Skin of body (tissue), 3 donors: ENCODE measurements at places on chromosomes 16 and 17. TPM values are rescaled to one million over a fixed set of nuclear protein-coding genes. Genes with fewer than 3 reads are reported as not detected.

The FOXO3B gene
- total RNA-seq: 5.2 TPM

The C17orf78 gene
- not detected for total RNA-seq

The MYOCD gene
- total RNA-seq: 1.9 TPM

The IL17C gene
- 0.39 TPM for total RNA-seq

The HS3ST3A1 gene
- 1.9 TPM for total RNA-seq

The CMTM1 gene
- total RNA-seq: 2.0 TPM

GRCh38 chr16:84730406-84731106, 30.8 kb downstream of the USP10 start:
- DNase-seq: peak; percentile 88

- peak; percentile 53 for DNase-seq
Observed at GRCh38 chr17:8041249-8041928, 2.5 kb downstream of the ALOX15B start.

- no peak for DNase-seq
Observed at GRCh38 chr16:55308973-55309372, 15.0 kb upstream of the IRX6 start.

DNA sequence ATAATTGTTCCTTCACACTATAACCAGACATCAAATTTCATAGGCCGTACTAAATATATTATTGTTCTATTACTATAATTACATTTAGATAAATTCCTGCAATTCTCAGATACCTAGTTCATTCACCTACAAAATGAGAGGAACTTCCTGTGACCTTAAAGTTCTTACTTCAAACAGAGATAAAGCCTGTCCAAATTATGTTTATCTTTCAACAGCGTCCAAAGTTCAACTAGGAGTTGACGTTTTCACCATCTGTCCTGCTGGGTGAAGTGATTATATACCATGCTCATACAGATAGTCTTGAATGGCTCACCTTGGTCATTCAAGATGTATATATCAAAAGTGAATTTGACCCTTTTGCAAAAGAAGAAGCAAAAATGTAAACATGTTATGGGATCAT, 440.6 kb downstream of the CDH8 start:
- DNase-seq: no peak

DNA sequence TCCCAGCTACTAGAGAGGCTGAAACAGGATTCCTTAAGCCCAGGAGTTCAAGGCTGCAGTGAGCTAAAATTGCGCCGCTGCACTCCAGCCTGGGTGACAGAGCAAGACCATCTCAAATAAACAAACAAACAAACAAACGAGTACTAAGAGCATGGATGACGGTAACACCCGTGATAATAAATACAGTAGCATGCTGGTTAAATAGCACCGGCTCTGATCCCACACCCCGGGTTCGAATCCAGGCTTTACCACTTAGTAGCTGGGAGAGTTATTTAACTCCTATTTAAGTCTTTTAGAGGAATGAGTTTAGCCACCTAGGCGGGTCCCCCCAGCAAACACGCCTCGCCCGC, 301 bp upstream of the METTL22 start:
- no peak for DNase-seq

DNA sequence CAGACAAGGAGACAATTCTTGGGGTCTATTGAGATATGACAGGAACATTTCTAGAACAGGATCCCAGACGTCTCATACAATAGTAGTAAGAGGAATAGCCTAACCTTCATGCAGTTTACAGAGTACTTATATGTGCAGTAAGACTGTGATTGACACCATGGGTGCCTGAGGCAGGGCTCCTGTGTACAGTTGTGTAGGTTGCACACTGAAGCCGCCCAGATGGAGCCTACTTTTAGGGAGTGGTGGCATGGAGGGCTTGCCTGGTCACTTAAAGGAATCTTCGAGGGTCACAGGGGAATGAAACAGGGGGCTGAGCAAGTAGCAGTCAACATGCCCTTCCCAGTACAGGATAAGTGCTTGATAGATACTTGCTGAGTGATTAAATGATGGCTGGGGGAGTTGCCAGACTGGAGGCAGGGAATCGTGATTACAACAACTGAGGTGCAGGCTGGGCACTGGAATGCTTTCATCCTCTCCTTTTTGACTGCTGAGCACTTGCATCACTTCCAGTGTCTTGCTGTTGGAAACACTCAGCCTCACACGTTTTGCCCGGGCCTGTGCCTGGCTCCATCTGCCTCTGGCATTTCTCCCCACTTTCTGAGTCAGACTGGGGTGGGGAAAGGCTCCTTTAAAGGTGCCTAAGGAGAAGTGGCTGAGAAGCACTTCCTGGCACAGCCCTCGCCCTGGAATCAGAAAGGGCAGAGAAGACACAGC, 71.0 kb downstream of the COPRS start:
- no peak for DNase-seq

DNA sequence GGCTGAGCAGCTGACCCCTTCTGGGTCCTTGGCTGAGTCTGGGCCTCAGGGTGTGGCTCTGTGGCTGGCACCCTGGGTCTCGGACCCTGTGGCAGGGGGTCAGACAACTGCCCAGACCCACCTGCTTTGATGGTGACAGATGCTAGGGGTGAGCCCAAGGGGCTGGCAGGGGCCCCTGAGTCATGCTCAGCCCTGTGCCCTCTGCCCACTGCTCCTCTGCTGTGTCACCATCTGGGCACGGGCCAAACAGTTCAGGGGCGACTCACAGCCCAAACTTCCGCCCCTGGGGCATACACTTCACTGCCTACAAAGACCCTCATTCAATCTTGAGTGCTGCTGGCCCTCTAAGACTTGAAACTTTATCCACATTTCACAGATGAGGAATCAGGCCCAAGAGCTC, 5.7 kb downstream of the ADGRG1 start:
- no peak for DNase-seq

DNA sequence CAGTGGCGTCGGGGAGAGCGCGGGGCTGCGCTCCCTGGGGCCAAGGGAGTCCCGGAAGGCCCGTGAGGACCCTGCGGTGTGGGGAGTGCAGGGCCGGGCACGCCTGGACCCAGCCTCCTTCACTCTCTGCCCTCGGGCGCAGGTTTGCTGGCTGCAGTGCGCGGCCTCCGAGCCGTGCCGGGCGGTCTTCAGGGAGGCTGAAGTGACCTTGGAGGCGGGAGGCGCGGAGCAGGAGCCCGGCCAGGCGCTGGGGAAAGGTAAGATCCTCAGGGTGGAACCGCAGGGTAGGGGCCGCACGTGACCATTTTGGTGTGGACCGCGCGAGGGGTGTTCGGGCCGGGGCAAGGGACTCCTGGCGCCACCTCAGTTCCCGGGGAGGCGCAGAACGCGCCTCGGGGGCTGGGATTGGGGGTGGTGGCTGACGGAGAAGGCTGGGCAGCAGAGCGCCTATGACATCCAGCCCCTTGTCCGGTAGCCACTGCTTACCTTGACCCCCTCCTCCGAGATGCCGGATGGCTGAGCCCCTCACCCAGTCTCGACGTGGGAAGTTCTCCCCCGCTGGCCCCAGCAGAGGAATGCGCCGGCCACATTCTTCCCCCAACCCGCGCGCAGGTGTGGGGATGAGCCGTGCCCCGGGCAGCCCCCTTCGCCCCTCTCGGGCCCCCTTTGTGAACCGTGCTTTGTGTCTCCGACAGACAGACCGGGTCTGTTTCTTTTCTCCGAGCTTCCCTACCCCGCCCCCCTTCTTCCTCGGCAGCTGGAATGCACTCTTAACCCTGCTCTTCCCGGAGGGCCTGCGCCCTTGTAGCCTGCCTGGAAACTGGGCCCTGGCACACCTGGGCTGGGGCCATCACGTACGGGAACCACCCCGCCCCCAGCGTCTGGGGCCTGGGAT, 631 bp downstream of the CDH3 start:
- no peak for DNase-seq

- no peak for DNase-seq
Observed at GRCh38 chr17:10668775-10669174, 11.7 kb upstream of the MYH3 start.

DNA sequence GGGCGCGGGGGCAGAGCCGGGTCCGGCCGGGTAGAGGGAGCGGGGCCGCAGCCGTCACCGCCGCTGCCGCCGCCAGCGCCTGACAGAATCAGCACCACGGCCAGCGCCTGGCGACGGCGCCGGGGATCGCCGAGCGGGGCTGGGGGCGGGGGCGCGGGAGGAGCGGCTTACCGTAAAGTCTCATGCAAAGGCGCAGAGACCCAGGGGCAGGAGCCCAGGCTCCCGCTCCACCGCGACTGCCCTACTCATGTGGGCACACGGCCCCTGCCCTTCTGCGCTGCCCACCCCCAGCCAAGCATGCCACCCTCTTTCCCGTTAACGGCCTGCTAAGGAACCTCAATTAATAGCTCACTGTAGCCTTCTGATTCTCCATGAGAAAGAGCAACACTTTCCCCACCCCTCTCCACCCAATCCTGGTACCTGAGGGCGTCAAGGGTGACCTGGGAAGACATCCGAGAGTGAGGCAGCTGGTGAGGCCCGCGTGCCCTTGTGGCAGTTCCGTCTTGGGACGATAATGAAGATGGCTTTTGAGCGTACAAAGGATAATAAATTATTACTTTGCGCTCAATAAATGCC, at the start of gene SEZ6:
Gene SEZ6, minus strand, starts transcription at position 98 of the 576 bp plus-strand sequence. CDS start 164 bp downstream, outside the sequence.
- peak; percentile 37 for DNase-seq

DNA sequence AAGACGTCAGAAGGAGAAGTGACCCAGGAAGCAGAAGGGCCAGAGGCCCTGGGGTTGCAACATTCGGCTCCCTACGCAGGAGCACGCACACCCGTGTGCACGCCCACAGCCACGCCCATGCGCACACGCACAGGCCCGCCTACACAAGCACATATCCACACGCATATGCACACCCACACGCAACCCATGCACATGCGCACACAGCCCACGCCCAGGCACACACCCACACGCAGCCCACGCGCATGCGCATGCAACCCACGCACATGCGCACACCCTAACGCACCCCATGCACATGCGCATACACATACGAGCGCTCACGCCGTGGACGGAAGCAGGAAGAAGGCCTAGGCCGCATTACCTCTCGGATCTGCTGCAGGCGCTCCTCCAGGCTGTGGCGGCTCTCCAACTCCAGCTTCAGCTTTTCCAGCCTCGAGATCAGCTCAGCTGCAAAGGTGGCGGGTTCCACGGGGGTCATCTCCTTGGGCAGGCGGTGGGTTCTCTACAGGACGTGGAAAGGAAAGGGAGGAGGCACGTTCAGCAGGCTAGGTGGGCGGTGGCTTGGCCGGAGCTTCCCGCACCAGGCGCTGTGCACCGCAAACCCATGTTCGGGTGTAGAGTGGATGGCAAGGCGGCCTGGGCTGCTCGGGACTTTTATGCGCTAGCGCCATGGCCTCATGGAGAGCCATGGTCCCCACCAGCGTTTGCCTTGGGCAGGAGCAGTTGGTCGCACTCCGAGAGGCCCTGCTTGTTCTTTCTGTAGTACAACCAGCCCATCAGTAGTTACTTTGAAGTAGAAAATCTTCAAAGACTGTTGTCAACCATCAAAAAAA, 23.4 kb downstream of the AXIN2 start:
- no peak for DNase-seq

DNA sequence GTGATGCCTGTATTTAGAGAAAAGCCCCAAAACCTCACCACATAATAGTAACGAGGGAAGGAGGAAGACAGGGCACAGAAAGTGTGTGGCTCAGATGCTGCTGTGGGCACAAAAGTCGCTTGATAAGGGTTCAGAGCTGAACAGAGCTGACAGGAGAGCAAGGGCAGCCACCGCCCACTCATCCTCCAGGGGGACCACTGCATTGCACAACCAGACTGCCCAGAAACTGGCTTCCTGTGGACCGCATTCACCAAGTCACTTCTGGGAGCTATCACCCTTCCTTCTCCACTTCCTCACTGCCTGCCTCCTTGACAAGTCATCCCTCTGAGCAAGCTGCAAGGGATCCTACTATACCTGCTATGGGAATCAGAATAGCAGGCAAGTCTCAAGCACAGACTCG, 512.4 kb upstream of the CDH11 start:
- DNase-seq: no peak

GRCh38 chr17:32116937-32117336, 25.4 kb upstream of the RHOT1 start:
- no peak for DNase-seq
